Endothelial cell of umbilical vein (primary cell): ENCODE measurements at places on chromosomes 6 and 20.

GRCh38 chr6:16690608-16691142, 70.6 kb downstream of the ATXN1 start:
- peaks cover 2% of the 10 kb centered on the region for H3K36me3 ChIP-seq
- no peak overlapping the region for H3K27ac ChIP-seq
- no peak for DNase-seq
- H3K4me3 ChIP-seq: no peak overlapping the region
- peaks cover 14% of the 10 kb centered on the region for H3K4me1 ChIP-seq

DNA sequence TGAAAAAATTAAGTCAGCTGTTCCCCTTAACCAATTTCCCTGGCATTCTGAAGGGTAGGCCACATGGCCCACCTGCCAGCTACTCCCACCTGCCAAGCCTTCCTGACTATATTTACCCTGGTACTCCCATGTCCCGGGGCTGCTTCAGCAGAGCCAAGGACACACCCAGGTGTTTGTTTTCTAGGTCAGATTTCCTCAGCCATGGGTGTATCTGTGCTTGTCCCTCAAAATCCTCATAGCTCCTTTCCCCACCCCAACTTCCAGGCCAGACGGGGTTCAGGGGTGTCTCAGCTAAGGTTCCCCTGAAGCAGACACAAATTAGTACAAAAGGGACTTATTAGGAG, 139.4 kb upstream of the CDYL start:
- no peaks in the 10 kb centered on the region for H3K36me3 ChIP-seq
- H3K27ac ChIP-seq: no peak overlapping the region
- H3K27me3 ChIP-seq: no peaks in the 10 kb centered on the region
- peaks cover 11% of the 10 kb centered on the region for H3K4me1 ChIP-seq

DNA sequence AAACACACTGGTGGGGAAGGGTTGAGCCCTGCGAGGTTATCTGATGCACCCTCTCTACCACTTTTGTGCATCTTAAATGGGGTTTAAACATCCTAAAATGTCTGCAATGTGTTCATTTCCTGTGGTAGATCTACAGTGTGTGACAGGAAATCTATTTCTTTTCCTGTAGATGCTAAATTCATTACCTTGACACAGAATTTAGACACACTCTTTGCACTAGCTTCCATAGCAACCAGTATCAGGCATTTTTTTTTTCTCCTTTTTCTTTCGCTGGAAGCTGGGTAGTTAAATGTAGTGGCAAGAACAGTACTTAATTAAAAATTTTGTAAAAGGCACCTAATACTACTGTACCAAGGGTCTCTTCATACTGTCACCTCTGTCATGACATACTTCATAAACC, 141.1 kb downstream of the RFPL4B start:
- H3K4me1 ChIP-seq: peaks cover 13% of the 10 kb centered on the region
- no peak overlapping the region for H3K4me3 ChIP-seq
- no peaks in the 10 kb centered on the region for H3K27me3 ChIP-seq
- H3K36me3 ChIP-seq: no peaks in the 10 kb centered on the region

DNA sequence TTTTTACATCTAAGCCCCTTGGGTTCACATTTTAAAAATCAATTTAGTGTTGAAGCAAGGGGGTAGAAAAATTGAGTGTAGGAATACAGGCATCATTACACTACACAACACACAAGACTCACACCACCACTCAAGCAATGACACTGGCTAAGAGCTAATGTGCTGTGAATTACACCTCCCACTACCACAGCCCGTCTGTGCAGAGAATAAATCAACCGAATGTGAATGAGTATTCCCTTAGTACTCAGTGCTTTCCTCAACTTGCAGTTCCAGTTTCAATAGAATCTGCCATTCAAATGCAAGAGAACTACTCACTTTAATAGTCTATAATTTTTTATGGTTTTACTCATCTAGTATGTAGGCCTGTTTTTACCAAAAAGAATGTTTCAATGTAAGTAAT, 114.4 kb downstream of the PDSS2 start:
- H3K27me3 ChIP-seq: no peaks in the 10 kb centered on the region
- no peak for DNase-seq
- H3K36me3 ChIP-seq: no peaks in the 10 kb centered on the region
- peaks cover 3% of the 10 kb centered on the region for H3K4me1 ChIP-seq
- no peak overlapping the region for H3K4me3 ChIP-seq
- no peak overlapping the region for H3K27ac ChIP-seq

DNA sequence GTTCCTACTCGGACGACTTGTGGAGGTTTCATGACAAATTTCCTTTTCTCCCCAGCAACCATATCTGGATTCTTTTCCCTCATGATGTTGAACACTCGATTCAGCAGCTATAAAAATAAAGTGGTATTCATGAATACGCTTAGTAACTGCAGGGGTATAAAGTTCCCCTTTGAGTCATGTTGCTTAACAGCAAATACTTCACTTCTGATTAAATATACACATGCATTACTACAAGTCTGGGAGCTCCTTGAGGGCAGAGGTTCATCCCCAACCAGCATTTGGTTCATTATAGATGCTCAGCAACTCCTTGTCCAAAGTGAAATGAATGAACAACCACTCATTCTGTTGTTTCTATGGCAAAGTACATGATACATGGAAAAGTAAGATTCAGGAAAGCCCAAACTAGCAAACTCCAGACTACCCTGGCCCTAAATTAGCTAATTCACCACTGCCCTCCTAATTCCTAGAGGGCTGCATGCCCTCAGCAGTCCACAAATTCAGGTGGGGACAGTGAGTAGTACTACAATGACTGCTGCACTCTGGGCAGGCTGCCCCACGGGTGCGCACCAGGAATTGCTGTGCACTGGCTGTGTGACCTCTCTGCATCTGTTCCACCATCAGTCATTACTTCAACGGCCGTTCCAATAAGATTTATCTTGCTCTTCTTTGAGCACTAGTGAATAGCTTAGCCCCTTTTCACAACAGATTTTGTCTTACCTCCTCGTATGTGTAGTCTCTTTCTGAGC, 15.2 kb downstream of the EIF2S2 start:
- H3K4me1 ChIP-seq: no peaks in the 10 kb centered on the region
- no peak for DNase-seq
- no peak overlapping the region for H3K27ac ChIP-seq
- H3K4me3 ChIP-seq: no peak overlapping the region
- H3K36me3 ChIP-seq: peaks cover 40% of the 10 kb centered on the region
- H3K27me3 ChIP-seq: no peaks in the 10 kb centered on the region

DNA sequence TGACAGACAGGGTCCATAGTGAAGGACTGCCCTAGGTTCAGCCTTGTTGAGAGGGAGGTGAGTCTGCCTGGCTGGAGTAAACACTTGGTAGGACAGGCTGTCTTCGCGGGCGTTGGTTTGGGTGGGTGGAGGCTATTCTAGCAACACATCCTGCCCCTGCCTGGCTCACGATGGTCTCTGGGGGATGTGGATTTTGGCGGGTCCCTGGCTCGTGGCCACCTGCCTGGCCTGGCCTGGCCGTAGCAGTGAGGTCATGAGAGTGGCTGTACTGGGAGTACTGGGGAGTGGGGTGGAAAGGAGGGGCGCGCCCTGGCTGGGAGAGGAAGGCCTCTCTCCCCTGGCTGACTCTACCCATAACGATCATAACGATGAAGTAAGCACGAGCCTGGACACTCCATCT, 30.2 kb upstream of the MRPS18A start:
- no peaks in the 10 kb centered on the region for H3K36me3 ChIP-seq
- no peak for DNase-seq
- H3K4me1 ChIP-seq: peaks cover 8% of the 10 kb centered on the region
- H3K4me3 ChIP-seq: no peak overlapping the region
- no peaks in the 10 kb centered on the region for H3K27me3 ChIP-seq
- no peak overlapping the region for H3K27ac ChIP-seq
